ENCODE measurements at places on chromosomes 1 and 21. TPM values are rescaled to one million over a fixed set of nuclear protein-coding genes. Genes with fewer than 3 reads are reported as not detected.

DNA sequence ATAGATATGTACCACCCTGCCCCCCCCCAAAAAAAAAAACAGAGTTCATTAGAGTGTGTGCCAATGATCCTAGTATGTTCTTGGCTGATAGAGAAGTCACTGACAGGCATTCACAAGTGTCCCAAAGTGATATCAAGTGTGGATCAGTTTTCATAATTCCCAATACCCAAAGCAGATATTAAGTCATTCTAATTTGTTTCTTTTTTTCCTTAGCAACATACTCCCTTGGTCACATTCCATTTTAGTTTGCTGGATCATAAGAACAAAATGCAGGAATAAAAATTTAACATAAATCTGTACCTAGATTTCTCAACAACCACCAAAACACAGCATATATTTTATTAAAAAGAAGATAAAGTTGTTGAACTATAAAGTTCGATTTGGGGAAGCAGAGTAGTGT lies 129.8 kb upstream of the PALMD start:
- DNase-seq, result no peak

- DNase-seq, result no peak
Measured at GRCh38 chr1:153728305-153729066, 636 bp downstream of the INTS3 start.

INSRR gene
- polyA plus RNA-seq, result 1.6 TPM

- no peak for DNase-seq
Measured at GRCh38 chr1:175129997-175130648, 62.5 kb downstream of the KIAA0040 start.

GRCh38 chr21:23463365-23463764 lies 2143.9 kb downstream of the MRPL39 start:
- DNase-seq, result no peak

DNA sequence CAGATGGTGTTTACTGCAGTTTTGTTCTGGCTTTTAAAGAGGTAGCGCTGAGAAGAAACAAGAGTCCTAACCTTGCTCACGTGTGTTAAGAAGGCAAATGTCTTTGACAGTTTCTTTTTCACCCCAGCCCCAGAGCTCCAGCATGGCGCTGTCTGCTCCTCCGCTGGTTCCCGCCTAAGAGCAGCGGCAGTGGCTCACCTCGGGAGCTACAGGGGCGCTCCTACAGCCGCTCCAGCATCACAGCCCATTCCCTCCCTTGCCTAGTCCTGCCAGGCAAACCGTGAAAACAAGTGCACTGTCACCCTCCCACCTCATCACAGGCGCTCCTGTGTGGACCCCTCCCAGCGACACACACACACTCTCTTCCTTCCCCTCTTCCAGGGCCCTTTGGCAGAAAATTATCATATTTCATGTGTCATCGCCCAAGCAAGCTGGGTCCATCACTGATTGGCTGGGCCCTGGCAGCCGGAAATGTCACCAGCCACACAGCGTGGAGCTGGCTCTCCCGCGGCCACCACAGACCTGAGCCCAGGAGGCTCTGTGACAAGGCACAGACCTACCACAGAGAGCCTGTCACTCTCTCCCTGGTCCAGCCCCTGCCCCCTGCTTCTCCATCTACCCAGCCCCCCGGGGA lies 1.2 kb upstream of the HIVEP3 start:
- DNase-seq, result no peak

- no peak for DNase-seq
Measured at GRCh38 chr1:100347009-100347966, 5.0 kb upstream of the CDC14A start.

DNA sequence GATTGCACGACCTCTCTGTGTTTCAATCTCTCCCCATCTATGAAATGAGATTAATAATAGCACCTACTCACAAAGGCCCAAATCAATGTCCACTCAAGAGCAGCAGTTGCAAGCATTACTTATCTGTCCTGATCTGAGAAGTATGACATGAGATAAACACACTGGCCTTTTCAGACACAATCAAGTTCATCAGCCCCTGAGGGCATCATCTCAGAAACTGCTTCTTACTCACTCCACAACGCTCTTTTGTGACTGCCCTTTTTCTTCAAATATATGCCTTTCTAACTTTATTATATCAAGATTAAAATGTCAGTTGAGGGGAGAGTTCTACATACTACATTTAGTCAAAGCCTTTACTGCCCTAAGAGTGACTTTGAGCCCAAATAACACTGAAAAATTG lies 371.9 kb upstream of the SPAG17 start:
- DNase-seq, result no peak

- DNase-seq, result no peak
Measured at GRCh38 chr1:159274631-159275030, 27.5 kb upstream of the FCER1A start.

GUCA2A gene
- not detected for polyA plus RNA-seq
